ENCODE measurements at places on chromosomes 2 and 18.

GRCh38 chr2:95009412-95009811, 16.1 kb upstream of the MAL start:
- DNase-seq: no peak

GRCh38 chr2:46706264-46706983, 209.2 kb downstream of the MCFD2 start:
- DNase-seq: no peak

DNA sequence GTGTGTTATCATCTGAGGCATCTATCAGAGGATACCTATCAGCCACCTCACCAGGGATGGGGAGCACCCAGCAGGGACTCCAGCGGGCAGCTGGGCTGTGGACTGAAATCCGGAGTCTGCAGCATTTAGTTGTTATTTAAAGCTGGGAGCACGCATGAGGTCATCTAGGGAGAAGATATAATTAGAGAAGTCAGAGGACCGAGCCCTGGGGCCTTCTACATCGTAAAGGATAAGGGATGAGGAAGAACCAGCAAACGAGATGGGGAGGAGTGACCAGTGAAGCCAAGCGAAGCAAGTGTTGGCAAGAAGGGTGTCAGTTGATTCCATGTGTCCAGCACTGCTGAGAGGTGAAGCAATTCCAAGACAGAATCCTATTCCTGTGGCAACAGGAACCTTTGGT, 70.3 kb downstream of the STEAP3 start:
- no peak for DNase-seq

GRCh38 chr2:102285368-102285767, 26.0 kb upstream of the IL1RL1 start:
- DNase-seq: no peak

DNA sequence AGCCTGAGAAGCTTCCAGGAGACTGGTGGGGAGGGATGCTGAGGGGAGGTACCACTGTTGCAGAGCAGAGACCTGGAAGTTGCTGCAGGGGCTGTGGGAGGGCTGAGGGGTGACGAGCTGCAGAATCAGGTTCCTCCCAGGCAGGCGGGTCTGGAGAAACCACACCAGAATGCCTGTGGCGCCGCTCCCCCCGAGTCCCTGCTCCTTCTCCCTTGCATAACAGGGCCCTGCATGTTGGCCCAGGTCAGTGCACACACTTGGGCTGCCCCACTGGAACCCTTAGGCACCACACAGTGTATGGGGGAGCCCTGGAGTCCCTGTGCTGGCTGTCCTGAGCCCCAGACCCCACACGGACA, 60.4 kb downstream of the ARL4C start:
- DNase-seq: no peak

GRCh38 chr2:240974771-240975572, 23.4 kb upstream of the SNED1 start:
- DNase-seq: no peak

DNA sequence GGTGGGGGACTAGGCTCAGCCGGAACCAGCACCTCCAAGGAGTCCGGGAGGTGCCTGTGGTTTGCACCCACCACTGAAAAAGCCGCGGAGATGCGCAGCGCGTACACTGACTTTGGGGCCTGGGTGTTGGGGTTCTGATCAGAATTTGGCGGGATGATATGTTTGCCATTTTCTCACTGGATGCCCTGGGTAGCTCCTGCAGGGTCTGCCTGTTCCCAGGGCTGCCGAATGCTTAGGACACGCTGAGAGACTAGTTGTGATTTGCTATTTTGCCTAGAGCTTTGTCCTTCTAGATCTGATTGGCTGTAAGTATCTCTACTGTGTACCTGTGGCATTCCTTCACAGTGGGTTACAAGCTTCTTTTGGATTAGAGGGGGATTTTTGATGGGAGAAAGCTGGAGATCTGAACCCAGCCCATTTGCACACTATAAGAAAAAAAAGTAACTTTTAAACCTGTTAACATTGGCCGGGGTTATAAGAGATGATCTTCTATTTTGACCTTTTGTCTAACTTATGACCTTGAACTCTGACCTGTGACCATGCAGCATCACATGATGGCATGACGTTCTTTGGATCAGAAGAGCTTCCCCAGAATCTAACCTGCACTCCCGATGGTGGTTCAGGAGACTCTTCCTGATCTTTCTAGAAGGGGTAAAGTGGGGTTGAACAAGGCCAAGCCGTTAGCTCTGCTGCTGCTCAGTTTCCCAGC, 1.6 kb downstream of the KCNE4 start:
- no peak for DNase-seq

- no peak for DNase-seq
Observed at GRCh38 chr2:168529900-168530561, 74.0 kb downstream of the CERS6 start.

DNA sequence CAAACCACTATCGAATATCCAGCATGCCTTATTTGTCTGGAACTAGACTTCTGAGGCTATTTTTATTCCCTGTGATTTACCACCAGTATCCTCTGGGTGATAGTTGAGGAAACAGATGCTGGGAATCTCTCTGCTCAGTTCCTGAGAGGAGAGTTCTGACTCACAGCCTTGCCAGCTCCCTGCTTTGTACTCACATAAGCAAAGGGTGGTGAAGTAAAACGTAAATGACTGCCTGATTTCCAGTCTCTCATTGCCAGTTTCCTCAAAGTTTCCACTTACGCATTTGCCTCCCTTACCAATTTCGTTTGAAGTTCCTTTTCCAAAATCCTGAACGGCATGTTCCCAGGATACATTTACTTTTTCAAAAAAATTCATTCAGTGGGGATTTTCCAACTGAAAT, 69.2 kb upstream of the HNRNPA3 start:
- no peak for DNase-seq

- no peak for DNase-seq
Observed at GRCh38 chr2:58291726-58292438, 50.8 kb upstream of the FANCL start.

All from stimulated activated CD4-positive, alpha-beta T cell treated with anti-CD3 and anti-CD28 coated beads, Interleukin-4, amount 100 ng/mL, for 4 hours (primary cell).